ENCODE measurements at places on chromosomes 6 and 20.

DNA sequence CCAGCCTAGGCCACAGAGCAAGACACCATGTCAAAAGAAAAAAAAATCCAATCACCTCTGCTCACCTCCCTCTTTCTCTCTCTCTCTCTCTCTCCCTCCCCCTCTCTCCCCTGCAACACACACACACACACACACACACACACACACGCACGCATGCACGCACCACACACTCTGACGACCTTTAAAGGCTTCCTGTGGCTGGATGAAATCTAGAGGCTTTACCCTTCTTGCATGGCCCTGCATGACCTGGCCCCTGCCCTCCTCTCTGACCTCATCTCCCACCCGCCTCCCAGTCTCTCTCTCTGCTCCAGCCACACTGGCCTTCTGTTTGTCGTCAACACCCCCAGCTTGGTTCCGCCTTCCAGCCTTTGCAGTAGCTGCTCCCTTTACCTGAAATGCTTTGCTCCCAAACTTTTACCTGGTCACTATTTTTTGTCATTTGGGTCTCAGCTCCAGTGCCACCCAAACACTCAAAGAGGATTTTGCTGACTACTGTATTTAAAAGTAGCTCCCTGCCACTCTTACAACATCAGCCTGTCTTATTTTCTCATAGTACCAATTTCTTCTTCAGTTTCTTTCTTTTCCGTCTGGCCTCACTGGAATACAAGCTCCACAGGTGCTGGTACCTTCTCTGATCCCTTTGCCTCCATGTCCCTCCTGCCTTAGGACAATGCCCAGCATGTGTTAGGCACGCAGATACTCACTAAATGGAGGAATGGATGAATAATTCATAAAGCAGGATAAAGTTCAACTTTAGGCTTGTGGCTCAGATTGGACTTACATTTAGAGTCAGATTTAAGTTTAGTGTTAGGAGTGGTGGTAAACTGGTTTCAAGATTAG, 4.3 kb upstream of the LTA start:
- DNase-seq: no peak

DNA sequence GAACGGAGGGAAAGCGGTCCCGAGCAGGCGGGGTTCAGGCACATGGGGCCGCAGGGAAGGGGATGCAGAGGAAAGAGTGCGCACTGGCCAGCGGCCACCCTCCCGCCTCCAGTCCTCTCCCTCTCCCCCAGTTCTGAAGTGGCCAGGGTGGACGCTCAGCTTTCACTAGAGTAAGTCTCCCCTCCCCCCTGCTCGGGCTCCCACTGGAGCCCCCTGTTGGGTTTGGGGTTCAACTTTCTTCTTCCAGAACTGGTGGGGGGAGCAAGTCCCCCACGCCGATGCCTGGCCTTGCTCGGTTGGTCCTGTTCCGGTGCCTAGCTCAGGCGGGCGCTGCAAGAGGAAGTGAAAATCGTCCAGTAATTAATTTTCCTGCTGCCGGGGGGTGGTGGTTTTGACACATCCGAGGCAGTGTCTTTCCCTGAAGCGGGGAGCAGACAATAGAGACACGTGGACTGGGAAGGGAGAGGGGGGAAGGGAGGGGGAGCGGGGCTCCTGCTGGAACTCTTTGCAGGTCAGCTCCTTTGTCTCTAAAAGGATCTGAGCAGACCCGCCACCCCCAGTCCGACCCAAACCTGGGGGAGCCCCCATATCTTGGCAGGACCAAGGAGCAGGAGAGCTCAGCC, 824 bp upstream of the SCRT2 start:
- no peak for DNase-seq

DNA sequence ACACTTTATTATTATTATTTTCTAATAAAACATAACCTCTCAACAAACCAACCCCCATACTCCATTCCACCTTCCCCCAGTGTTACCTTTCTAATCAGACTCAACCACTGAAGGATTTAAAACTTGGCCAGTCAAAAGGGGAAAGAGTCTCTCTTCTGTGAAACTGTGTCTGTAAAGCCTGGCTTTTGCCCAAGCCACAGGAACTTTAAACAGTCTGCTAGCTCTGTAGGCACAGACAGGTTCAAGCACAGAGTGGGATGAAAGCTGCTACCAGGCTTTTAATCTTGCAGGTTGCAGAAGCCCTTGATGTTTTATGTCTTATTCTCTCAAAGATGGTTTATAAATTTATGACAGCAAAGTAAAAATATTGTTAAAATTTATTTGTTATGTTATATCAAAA, 585.7 kb downstream of the TENT5A start:
- peak; percentile 33 for DNase-seq

GRCh38 chr6:41581381-41581991, 35.3 kb downstream of the FOXP4 start:
- DNase-seq: peak; percentile 87

DNA sequence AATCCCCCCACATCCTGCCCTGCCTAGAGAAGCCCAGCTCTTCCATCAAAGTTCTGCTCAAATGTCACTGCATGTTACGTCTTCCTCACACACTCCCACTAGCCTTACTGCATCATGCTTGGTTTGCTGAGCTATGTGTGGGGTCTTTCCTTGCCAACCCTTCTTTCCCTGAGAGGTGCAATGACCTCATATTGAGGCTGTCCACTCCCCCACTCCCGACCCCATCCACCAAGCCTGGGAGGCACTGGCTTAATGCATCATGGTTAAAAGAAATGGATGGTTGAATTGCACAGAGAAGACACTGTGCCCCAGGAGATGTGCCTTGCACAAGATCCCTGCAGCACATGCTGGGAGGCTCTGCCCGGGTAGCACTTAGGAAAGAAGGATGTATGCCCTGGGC, 7.7 kb upstream of the IRF4 start:
- DNase-seq: no peak

GRCh38 chr20:36154700-36155628, at the start of gene EPB41L1:
Gene EPB41L1 (plus strand): TSS chr20:36154740. CDS start chr20:36173778, 19,038 bp downstream.
- DNase-seq: peak; percentile 38

- DNase-seq: no peak
Measured at GRCh38 chr20:63582382-63583063, 8.5 kb upstream of the HELZ2 start.

DNA sequence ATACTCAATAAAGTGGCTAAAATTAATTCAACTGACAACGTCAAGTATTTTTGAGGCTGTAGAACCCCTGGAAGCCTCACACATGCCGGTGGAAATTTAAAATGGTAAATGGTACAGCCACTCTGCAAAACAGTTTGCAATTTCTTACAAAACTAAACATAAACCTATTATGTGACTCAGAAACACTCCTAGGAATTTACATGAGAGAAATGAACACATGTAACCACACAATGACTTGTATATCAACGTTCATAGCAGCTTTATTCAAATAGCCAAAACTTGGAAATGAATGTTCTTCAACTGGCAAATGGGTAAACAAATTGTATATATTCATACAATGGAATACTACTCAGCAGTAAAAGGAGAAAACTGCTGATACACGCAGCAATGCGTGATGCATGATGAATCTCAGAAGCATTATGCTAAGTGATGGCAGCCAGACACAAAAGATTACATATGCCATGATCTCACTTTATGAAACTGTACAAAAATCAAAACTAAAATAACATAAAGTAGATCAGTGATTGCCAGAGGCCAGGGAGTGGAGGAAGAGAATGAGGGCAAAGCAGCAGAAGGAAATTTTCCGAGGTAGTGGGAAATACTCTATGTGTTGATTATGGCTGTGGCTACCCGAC, 112.5 kb downstream of the FAM50B start:
- no peak for DNase-seq

DNA sequence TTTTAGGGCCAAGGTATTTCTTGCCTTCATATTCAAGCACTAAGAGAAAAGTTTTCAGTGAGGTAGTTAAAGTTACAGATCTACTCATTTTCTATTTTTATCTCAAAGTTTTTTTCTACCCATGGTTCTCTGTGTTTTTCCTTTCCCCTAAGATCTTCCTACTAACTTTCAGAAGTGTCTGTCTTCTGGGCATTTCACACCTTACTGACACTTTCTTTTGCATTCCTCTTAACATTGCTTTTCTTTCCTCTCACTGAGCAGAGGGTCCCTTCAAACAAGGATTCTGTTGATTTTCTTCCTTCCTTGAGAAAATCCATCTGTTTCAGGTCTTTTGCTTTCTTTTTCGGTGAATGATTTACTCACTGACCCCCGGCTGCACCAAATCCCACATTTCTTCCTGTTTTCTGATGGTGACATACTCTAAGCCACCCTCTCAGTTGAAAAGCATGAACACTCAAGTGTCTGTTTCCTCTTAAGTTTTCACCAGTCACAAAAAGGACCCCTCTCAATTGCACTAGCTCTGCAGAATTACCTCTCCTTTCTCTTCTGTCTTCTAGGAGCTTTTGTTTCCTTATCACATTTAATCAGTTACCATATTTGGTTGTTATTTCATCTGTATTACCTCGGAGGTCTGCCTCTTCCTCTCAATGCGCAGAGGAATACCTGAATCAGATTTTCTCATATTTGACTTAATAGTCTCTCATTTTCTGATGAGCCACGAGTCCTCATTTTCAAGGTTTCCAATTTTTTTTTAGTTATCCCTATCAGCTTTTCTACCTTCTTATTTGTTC, 73.5 kb upstream of the RNF217 start:
- no peak for DNase-seq

DNA sequence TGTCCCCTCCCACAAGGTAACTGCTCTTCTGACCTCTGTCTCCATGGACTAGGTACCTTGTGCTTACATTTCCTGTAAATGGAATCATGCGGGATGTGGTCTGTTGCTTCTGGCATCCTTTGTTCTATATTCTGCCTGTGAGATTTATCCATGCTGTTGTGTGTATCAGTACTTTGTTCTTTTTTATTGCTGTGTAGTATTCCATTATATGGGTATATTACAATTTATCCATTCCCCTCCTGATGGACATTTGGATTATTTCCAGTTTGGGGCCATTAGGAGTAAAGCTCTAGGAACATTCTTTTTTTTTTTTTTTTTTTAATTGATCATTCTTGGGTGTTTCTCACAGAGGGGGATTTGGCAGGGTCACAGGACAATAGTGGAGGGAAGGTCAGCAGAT, 3.4 kb downstream of the C2 start:
- DNase-seq: no peak

- no peak for DNase-seq
Measured at GRCh38 chr6:38218235-38218634, 398.7 kb downstream of the ZFAND3 start.

DNA sequence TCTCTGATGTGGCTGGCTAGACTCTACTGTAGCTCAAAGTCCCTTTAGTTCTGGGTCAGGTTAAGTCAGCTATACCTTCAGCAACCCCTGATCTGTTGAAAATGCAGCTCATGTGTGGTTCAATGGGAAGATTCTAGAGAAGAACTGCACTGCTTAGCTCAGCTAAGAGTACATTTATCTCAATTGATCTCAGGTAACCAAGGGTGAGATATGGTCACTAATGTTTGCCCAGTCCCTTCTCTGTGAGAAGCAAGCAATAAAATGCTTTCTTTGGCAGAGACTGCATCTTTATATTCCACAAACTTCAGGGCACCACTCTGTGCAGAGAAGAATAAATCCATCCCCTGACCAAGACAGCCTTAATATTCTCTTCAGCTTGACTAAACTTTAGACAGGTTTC, 240.6 kb upstream of the RAB32 start:
- DNase-seq: no peak

GRCh38 chr20:62916703-62917476, 9.4 kb downstream of the DIDO1 start:
- no peak for DNase-seq

DNA sequence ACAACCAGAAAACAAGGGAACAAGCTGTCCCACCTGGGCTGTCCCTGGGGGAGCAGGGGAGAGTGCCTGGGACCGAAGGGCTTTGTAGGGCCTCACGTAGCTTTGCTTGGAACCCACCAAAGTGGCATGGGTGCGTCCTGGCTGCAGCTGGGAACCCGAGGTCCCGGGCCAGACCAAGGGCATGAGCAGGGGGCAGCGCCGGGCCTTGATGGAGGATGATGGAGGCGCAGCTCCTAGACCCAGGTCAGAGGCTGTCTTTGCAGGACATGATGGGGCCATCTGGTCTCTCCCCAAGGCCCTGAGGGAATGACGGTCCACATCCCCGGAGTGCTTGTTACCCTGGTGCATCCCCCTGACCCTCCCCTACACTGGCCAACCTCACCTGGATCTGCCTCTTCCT, 7.6 kb upstream of the OSBPL2 start:
- DNase-seq: no peak

- DNase-seq: peak; percentile 62
Measured at GRCh38 chr20:50194422-50194830, 3.8 kb downstream of the CEBPB start.

- DNase-seq: no peak
Measured at GRCh38 chr6:2272696-2273095, 27.3 kb upstream of the GMDS start.

- DNase-seq: peak; percentile 29
Measured at GRCh38 chr20:14235355-14235754, 102.1 kb downstream of the FLRT3 start.

- no peak for DNase-seq
Measured at GRCh38 chr6:158033077-158033750, 51.6 kb downstream of the SYNJ2 start.

DNA sequence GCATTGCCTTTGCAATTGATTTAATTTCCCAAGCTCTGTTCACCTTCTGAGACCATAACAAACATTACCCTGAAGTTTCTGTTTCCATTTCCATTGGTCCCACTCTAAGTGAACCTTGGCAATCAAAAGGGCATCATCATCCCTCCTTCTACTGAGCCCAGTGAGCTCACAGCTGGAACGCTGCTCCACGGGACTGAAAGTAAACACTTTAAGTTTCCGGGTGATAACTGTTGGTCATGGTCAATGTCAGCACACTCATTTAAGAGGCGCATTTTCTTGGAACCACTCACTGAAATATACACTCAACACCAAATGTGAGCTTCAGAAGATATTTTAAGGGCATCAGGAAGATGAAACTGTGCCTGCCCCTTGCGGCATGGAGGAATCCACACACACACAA, 37.1 kb upstream of the RPS6KA2 start:
- DNase-seq: no peak
